Right renal cortex interstitium (tissue), 3 donors: ENCODE measurements at places on chromosomes 4 and X. TPM values are rescaled to one million over a fixed set of nuclear protein-coding genes. Genes with fewer than 3 reads are reported as not detected.

GRCh38 chrX:40383969-40384368 is 196.8 kb upstream of the ATP6AP2 start:
- no peak for DNase-seq

- no peak for DNase-seq
These were observed 347.8 kb downstream of the GBA3 start for GRCh38 chr4:23040539-23040938.

DNA sequence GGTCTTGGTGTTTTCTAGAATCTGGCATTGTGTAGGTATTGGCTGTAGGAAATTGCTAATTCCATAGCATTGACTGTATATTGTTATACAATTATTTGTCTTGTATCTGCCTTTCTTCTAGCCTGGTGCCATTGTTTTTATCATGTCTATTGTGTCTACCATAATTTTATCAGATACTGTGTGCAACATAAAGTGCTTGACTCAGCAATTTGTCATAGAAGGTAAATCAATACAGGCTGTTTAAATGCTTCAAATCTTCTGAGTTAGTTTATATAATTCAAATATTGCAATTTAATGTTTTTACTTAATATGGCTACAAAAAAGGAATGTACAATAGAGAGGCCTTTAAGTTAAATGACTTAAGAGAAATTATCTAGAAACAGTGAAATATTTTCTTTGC is 263.3 kb upstream of the UGT8 start:
- DNase-seq: no peak

DNA sequence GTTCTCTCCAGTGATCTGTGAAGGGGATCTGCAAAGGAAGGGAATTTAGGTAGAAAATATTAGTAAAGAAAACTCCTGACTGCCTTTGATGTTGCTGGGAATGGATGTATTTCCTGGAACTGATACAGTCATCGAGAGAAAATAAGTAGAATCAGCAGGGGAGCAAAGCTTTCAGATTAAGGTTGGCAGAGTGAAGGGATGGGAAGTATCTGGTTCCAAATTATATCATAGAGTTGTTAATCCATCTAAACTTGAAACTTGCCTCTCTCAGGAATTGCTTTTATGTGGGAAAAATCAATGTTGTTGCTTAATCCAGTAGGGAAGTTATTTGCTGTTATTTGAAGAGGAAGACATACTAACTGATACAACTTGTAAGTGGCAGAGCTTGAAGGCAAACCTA is 19.3 kb downstream of the EPHA5 start:
- DNase-seq: no peak

DNA sequence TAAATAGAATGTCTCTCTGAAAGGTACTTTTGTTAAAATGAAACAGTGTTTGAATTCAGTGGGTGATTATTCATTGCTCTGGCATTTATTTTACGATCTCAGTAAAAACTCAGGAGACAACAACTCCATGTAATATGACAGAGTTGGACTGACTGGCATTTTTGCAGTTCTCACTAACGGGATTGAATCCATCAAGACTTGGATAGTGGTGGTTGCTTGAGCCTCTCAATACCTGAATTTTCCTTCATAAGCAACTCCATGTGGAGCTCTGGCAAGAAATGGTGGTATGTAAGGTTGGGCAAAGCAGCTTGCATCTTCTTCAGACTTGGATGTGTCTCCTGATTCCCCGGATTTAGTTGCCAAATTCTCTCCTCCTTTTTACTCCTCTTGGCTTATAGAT is 72.7 kb downstream of the FRMPD4 start:
- no peak for DNase-seq

GRCh38 chr4:37689353-37690095 is 3.3 kb upstream of the RELL1 start:
- DNase-seq: no peak

DNA sequence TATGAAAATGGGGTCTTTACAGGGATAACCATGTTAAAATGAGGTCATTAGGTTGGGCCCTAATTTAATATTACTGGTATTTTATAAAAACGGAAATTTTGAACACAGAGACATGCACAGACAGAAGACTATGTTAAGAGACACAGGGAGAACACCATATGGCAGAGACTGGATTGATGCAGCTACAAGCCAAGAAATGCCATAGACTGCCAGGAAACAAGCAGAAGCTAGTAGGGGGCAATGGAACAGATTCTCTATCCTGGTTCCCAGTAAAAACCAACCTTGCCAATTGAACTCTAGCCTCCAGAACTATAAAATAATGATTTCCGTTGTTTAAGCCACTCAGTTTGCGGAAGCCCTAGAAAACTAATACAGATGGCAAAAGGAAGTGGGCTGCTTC is 6.6 kb upstream of the GUF1 start:
- DNase-seq: no peak

Gene GASK1B
- polyA plus RNA-seq: 34.4 TPM

DNA sequence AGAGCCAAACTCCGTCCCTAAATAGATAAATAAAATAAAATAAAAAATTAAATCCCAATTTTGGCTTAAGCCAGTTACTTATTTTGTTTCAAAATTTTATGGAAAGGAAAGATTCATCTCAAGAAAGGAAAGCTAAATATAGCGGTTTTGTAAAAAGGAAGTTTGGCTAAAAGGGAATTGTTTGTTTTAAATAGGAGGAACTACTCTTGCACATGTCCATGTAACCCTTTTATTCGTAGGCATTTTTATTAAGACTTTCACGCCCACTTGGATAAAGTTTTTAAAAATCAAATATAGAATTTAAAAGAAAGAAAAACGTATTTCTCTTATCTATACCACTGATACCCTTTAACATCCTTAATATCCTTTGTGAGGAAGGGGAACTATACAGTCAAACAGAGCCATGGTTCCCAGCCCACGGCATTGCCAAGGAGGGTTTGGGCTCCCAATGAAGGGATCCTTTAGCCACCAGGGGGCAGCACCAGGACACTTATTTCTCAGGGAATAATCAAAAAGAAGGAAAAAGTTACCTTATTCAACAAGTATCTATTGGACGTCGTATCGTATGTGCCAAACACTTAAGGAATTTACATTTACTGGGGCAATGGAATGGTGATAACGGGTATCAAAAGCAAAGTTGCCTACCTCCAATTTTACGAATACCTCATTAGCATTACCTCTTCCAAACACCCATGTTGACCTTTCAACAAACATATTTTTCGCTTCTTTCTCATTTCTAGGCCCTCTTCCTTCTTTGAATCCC is 27.7 kb downstream of the CDKN2AIP start:
- DNase-seq: peak; percentile 67

- no peak for DNase-seq
These were observed 3.1 kb downstream of the ZNF185 start for GRCh38 chrX:152900937-152901445.

DNA sequence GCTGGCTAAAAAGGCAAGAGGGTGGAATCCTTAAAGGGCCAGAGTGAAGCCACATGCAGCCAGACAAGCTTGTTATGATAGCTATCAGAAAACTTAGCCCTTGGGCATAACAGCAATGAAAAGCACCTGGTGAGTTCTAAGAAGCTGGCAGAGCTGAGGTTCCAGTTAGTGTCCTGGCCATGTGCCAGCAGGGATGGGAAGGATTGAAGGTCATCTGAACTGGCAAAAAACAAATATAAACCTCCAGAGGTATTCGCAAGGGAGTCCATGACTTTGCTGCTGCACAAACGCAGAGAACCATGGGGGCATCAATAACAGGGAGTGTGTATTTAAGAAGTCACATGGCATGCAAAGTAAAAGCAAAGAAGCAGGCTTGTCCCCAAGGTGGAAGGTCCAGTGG is 208.9 kb downstream of the FAM47A start:
- no peak for DNase-seq

Gene LRCH2
- 12.7 TPM for polyA plus RNA-seq

Gene TBC1D9
- 63.1 TPM for polyA plus RNA-seq

- DNase-seq: no peak
These were observed 493.4 kb downstream of the INPP4B start for GRCh38 chr4:142352712-142353111.

Gene KCNE5
- 4.9 TPM for polyA plus RNA-seq
